CD4-positive, alpha-beta T cell treated with Interleukin-15 for 4 hours (primary cell): ENCODE measurements at places on chromosomes 16 and 17.

GRCh38 chr16:51193879-51194278 lies 42.8 kb upstream of the SALL1 start:
- DNase-seq: no peak

- DNase-seq: no peak
Measured at GRCh38 chr17:30299000-30299399, 7.3 kb upstream of the BLMH start.

DNA sequence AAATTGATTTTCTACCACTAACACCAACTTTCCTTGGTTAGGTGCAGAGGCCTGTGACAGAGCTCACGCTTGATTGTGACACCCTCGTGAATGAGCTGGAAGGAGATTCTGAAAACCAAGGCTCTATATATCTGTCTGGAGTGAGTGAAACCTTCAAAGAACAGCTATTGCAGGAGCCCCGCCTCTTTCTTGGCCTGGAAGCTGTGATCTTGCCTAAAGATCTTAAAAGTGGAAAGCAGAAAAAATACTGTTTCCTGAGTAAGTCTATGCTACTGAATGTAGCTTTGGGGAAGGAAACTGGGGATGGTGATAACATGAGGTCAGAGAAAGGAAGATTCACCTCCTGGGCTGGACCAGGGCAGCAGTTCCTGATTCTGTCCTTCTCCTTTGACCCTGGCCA lies 38.3 kb downstream of the REXO5 start:
- DNase-seq: no peak

- no peak for DNase-seq
Measured at GRCh38 chr17:58536542-58536941, 22.1 kb upstream of the MTMR4 start.

DNA sequence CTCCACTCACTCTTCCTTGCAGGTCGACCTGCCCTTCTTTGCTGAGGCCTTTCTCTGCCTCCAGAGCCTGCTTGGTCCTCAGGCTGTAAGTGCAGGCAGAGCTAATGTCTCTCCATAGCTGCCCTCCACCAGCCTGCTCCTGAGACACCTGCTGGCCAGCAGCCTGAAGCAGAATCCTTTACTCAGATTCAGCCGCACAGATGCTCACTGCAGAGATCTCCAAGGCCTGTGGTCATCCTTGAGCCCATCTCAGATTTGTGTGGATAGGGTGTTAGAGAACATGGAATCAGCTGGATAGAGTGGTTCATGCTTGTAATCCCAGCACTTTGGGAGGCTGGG lies 11.5 kb downstream of the DEXI start:
- no peak for DNase-seq

GRCh38 chr16:4261557-4262172 lies 11.2 kb downstream of the TFAP4 start:
- peak; percentile 10 for DNase-seq

DNA sequence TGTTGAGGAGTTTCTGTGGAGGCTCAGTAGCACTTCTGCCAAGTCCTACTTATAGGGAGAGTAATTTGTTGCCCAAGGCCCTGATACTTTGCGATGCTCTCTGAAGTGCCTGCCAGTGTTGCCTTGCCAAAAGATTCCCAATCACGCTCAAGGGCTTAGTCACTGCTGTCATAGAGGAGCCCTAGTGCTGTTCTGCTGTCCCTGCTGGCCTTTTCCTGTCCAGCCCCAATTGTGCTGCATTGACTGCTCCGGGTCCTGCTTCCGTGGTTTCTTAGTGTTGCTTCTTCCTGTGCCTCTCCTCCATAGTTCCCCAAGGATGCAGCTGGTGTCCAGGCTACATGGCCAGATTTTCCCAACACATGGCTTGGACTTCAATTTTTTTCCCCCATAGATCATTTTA lies 13.9 kb downstream of the NUP93 start:
- no peak for DNase-seq

DNA sequence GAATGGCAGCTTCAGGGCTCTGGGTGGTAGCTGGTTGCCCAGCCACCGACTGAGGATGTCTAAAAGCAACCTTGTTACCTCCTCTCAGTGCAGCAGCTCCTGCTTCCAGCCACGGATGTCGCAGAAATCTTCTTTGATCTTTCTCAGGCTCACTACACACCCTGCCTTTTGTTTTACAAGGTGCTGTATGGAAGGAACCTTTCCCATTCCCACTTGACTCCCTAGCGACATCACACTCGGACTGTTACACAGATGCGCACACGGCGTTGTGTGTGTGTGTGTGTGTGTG lies 135.8 kb upstream of the CPHXL start:
- no peak for DNase-seq

DNA sequence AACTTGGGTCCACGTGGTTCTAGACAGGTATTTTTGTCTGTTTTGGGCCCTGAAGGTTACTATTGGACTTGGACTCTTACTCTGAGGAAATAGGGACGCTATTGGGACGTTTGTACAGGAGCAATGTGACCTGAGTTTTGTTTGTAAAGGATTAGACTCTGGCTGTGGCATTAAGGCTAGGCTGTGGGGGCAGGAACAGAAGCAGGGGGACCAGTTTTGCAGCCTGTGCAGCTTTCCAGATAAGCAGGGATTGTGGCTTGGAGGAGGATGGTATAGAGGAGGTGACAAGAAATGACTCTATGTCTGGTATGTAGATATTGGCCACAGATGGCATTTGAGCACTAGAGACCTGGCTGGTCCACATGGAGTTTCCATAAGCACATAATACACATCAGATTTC lies 12.8 kb downstream of the NOD2 start:
- DNase-seq: no peak

DNA sequence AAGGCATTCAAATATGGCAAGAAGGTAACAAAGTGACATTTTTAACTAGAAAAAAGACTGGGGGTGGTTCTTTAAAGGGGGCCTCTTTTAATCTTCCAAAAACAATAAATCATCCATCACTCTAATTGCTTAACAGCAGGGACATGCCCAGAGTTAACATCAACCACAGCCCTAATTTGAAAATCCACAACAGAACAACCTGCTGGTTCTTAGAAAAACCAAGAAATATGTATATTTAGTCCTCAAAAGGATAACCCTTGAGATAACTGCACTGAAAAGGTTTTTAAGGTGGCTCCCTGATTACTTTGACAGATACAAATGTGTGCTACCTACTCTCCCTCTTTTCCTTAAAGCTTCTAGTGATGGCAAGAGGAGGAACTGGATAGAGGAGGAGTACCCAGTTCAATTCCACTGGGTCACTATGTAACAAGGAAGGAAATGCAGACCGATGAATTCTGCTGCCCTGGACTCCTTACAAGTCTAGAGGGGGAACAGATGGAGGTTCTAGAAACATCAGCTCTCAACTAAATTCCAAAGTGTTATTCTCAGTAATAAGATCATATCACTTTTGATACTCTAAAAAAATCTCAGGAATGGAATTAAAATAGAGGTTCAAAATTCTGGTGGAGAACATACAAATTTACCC lies 54.3 kb downstream of the N4BP1 start:
- DNase-seq: peak; percentile 43

GRCh38 chr17:17795946-17796786 lies 40.6 kb downstream of the SREBF1 start:
- DNase-seq: no peak

GRCh38 chr16:69775563-69775962 lies 13.4 kb downstream of the WWP2 start:
- DNase-seq: no peak

- no peak for DNase-seq
Measured at GRCh38 chr16:57775661-57776469, 26.4 kb downstream of the KIFC3 start.

- DNase-seq: no peak
Measured at GRCh38 chr16:8655184-8655717, 19.2 kb upstream of the ABAT start.

DNA sequence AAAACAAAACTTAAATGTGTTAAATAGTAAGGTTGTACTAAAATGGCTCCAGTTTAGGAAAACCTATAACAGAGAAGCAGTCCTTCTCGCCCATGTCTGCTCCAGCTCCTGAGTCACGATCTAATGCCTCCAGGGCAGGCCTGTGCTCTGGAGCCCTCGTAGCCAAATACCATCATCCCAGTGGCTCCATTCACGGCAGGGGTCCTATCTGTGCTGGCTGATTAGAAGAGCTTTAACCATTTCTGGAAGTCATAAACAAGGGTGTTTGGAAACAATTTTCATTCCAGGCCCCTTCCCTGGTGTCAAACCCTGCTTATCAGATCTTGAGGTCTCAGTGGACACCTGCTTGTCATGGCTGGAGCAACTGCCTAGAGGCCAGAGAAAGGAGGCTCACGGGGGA lies 336.9 kb downstream of the SOX9 start:
- DNase-seq: no peak

- no peak for DNase-seq
Measured at GRCh38 chr16:53502331-53503269, at the start of gene AKTIP. Gene AKTIP (minus strand): TSS chr16:53503209. CDS start chr16:53500259, 2,950 bp downstream.

DNA sequence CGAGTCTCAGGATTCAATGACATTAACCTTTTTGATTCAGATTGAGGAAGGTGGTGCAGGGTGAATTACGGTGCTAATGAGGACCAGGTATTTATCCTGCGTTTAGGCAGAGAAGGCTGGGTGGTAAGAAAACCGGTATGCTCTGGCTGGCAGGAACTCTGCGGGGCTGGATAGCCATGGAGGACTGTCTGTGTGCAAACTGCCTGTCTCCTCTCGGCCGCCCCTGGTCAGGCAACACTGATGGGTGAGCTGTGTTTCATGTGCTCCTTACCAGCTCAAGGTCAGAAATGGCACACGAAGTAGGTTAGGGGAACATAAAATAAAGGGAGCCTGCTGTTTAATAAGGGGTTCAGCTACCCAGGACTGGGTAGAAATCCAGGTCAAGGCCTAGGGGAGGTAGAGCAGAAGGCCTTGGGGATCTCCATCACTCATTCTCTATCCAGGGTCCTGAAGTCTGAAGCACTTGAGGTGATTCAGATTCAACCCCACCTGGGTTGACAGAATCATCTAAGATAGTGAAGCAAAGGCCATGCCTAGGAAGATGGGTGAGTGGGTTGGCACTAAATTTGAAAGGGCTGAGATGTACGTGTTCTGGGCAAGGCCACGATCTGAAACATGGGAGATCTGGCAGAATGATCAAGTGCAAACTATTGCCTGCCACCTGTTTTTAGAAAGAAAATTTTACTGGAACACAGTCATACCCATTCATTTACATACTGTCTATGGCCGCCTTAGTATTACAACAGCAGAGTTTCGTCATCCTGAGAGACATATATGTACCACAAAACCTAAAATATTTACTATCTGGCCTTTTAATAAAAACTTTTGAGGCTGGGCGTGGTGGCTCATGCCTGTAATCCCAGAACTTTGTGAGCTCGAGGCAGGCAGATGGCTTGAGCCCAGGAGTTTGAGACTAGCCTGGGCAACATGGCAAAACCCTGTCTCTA lies 292.5 kb downstream of the XYLT1 start:
- DNase-seq: no peak

DNA sequence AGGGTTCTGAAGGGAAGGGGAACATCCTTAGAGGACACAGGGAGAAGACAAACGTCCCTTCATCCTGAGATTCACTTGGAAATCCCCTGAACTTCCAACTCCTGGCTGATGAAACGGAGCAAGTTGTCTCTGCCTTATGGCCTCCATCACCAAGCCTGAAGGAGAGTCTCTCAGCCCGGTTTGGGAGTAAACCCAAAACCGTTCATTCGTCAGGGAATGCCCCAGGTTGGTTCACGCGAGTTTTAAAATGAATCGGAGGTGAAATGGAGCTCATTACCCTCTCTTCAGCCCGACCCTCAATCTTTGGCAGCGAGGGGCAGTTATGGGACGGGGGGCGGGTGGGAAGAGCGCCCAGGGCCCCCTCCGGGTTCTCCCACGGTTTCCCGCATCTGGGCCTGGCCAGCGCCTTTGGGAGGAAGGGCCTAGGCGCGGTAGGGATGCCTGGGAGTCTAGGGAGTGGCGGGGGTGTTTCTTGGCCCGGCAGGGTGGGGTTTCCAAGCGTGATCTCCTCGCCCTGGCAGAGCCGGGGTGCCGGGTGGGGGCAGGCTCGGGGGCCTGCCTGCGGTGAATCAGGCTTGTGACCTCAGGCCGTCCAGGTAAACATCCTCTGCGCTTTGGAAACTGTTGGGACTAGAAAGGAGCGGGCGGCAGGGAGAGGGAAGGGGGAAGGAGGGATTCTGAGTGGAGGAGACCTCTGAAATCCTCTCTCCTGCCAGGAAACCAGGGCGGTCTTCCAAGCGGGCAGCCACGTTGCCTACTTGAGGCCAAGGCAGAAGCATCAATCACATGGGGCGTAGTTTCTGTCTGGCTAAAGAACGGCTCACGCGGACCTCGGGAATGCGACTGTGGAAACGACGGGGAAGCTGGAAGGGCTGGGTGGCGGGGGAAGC lies 24.1 kb upstream of the HOXB13 start:
- DNase-seq: no peak

DNA sequence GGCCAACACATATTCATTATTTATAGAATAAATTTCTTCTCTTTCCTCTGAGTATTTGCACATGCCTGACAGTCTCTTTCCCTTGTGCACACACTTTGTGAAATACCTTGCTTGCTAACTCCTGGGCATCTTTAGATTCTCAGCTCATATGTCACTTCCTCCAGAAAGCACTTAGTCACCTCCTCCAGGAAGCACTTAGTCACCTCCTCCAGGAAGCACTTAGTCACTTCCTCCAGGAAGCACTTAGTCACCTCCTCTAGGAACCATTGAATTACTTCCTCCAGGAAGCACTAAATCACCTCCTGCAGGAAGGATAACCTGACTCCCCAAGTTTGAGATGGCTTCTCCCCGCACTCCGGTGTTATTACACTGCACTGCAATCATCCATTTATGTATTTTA lies 462.5 kb upstream of the EEF2KMT start:
- DNase-seq: no peak

GRCh38 chr16:53131050-53131362 lies 76.2 kb downstream of the CHD9 start:
- no peak for DNase-seq

DNA sequence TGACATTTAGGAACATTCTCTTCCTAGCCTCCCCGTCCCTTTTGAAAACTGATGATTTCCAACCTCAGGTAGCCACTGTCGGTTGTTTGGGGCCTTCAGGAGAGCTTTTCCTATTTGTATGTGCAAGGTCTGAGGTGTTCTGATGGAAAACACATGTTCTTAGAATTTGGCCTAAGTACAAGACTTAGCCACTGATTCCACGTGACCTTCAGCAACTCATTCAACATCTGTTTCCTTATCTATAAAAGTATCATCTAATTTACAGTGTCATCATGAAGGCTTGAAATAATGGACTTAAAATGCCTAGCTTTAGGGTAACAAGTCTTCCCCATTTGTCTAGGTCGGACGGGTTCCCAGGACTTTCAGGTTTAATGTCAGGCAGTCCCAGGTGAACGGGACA lies 259.3 kb downstream of the SOX9 start:
- no peak for DNase-seq

DNA sequence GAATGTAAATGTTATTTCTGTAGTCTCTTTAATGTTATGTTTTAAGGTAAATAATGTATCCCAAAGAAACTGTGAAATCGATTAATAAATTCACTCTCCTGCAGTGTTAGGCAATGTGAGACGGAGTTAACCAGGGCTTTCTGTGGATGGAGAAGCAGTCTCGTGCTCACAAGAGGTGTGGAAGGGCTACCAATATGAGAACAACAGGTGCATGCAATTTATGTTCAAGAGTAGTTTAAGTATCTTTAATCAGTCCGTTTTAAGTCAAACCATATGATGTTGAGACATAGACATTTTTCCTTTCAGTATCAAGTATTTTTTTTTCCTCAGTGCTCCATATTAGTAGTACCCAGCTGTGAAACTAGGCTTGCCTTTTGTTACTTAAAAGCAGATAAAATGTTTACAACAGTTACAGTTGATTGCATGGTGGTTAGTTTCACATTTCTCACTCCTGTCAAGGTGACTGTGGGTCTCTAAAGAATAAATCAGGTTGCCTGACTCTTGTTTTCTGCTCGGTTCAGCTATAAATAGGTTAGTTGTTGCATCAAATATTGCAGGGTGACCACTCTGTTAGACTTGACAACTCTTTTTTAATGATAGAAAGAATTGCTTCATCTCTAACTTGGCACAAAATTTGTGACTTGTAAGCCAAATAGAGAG lies 54.4 kb downstream of the COX10 start:
- no peak for DNase-seq
